ENCODE measurements at places on chromosomes 7 and 10. TPM values are rescaled to one million over a fixed set of nuclear protein-coding genes. Genes with fewer than 3 reads are reported as not detected.

- no peak for DNase-seq
Observed at GRCh38 chr10:14727924-14728323, 46.8 kb downstream of the FAM107B start.

DNA sequence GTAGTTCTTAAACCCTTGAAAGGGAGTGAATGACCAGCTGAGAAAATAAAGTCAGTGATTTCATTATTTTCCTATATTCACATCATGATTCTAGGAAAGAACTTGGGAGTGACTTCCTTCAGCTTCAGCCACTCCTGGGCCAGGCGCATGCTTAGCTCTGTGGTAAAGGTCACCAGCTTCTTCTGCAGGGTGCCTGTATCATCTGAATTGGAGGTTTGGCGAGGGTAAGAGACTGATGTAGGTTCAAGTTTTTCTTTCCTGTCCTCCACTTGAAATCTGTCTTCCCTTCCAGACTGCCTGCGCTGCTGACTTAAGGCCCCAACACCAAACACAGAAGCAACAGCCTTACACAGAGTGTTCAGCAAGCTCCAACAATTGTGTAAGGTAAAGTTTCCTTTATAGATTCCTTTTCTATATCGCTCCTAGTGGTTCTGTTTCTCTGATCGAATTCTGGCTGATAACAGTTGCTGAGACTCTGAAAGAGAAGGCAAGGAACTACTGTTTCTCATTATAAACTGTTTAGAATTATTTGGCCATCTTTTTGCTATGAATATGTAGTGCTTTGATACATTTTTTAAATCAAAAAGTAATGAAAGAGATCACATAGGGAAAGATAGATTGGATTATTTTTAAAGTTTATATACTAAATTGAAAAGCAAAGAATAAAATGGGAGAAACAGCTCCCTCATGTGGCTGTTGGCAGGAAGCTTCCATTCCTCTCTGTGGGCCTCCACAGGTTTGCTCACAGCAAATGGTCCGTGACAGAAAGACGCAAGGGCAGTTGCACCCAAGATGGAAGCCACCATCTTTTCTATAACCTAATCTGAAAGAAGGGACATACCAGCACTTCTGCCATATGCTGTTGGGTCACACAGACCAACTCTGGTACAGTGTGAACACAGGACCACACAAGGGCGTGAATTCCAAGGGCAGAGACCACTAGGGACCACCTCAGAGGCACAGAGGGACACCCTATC lies 14.0 kb downstream of the GATAD1 start:
- DNase-seq: peak; percentile 40

DNA sequence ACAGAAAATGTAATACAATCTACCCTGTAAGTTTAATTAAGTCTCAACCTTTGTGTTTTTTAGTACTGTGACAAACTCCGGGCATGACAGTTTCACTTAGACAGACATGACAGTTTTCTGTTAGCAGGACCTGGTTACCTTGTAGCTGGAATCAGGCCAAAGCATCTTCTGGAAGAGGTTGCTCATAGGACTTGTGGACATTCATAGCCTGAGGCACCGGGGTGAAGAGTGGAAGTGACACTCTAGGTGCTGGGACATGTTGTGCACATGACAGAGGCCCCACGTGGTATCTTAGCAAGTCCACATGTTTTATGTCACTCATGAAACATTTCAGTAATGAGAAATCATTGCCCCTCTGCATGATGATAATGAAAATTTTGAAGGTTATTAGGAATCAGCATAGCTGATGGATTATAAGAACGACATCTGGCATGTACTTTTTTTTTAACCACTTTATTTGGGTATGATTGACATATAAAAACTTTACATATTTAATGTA lies 441.4 kb downstream of the CNTNAP2 start:
- DNase-seq: no peak

GRCh38 chr7:143449793-143450192 lies 6.5 kb downstream of the TAS2R60 start:
- no peak for DNase-seq

DNA sequence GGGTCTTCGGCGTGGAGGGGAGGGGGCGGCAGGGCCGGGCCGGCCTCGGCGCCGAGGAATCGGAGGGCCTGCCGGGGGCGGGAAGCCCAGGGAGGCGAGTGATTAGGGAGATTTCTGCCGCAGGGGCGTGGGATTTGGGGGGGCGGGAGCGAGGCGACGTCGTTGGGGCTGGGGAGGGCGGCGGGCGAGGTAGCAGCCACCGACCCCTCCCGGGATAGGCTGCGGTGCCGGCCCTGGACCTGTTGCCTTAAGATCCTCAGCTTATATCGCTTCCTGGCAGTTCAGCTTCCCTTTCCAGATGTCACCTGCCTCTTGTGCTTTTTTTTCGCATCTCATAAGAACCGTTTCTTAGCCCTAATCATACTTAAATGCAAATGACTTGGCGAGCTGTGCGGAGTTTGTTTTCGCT lies 655 bp downstream of the LMTK2 start:
- peak; percentile 42 for DNase-seq

PIK3CG gene
- 3.1 TPM for total RNA-seq

NUTM2A gene
- total RNA-seq: 1.3 TPM

DNA sequence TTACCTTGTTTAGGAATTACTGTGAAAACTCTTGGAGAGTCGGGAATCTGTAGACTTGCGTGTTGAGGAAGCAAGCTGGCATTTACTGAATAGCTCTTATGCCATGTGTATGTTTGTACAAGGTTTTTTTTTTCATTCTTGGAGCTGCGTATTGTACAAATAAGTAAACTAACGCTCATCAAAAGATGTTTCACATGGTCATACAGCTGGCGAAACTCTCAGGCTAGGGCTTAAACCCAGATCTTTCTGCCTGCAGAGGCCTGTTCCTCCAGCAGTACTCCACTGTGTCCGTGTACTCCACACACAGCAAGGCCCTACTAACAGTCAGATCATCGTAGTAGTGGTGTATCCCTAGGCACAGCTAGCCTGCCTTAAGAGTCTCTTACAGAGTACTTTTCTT lies 7.4 kb downstream of the EDRF1 start:
- peak; percentile 75 for DNase-seq

GRCh38 chr10:30863516-30864210 lies 168.0 kb downstream of the ZNF438 start:
- no peak for DNase-seq

- no peak for DNase-seq
Observed at GRCh38 chr7:154769001-154769400, 233.9 kb downstream of the PAXIP1 start.

- DNase-seq: no peak
Observed at GRCh38 chr10:97475936-97476594, 22.2 kb downstream of the MMS19 start.

Data from body of pancreas (tissue), 4 donors.